ENCODE measurements at places on chromosomes 12 and 14. TPM values are rescaled to one million over a fixed set of nuclear protein-coding genes. Genes with fewer than 3 reads are reported as not detected.

DNA sequence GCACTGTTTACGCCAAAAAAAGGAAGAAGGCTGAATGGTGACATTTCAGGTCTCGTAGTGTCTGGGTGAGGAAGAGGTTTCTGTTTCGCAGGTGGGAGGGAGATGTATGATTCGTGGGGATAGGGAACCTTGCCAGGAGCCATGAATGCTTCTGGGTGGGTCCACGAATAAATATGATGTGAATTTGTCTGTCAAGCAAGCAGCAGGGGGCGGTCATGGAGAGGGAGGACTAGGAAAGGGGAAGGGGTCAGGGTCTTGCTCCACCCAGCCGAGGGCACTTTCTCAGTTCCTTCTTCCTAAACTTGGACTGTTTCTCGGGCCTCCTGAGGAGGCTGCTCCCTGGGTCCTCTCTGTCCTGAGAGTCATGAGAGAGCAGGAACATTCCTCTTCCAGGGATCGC is 72.5 kb downstream of the LGMN start:
- no peak for DNase-seq

The CCDC63 gene
- not detected for total RNA-seq

- peak; percentile 21 for DNase-seq
Measured at GRCh38 chr14:21723431-21724045, 49.9 kb upstream of the OR4E1 start.

The RIMBP2 gene
- 0.38 TPM for total RNA-seq

The KIF26A gene
- 0.28 TPM for total RNA-seq

The PRKD1 gene
- not detected for total RNA-seq
